Stimulated activated CD4-positive, alpha-beta T cell treated with anti-CD3 and anti-CD28 coated beads, TNF-alpha, amount 100 ng/mL, for 4 hours (primary cell): ENCODE measurements at places on chromosomes 13 and 19.

- DNase-seq = no peak
Observed at GRCh38 chr13:109655611-109656010, 130.8 kb downstream of the IRS2 start.

DNA sequence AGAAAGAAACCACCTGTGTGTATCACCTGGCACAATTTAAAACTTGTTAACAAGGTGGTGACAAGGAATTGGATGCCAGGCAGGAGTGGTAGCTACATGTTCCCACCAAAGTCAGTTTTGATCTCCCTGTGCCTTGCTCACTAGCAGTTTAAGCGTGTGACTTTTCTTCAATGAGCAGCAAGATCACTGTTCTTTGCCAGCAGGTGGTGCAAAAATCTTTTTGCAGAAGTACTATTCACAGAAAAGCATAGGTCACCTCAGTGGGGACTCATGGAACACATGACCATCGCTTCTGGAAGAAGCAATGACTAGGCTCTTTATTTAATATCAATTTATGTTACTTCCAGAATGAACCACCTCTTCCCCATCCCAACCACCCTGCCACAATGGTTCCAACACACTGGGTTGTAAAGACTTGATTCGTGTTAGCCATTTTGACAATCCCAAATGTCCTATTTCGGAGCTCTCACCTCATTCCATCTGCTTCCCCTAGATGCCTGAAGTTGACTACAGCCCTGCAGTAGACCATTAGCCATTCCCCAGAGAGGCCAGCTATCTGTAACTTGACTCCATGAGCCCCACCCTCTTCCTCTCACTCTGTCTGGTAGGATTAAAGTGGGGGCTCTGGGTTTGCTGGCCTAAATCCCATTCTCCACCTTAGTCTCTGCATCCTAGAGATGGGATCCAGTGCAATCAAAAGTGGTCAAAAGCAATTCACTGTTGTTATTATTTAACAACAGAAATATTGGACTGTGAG is 59.1 kb upstream of the TNFRSF19 start:
- no peak for DNase-seq

DNA sequence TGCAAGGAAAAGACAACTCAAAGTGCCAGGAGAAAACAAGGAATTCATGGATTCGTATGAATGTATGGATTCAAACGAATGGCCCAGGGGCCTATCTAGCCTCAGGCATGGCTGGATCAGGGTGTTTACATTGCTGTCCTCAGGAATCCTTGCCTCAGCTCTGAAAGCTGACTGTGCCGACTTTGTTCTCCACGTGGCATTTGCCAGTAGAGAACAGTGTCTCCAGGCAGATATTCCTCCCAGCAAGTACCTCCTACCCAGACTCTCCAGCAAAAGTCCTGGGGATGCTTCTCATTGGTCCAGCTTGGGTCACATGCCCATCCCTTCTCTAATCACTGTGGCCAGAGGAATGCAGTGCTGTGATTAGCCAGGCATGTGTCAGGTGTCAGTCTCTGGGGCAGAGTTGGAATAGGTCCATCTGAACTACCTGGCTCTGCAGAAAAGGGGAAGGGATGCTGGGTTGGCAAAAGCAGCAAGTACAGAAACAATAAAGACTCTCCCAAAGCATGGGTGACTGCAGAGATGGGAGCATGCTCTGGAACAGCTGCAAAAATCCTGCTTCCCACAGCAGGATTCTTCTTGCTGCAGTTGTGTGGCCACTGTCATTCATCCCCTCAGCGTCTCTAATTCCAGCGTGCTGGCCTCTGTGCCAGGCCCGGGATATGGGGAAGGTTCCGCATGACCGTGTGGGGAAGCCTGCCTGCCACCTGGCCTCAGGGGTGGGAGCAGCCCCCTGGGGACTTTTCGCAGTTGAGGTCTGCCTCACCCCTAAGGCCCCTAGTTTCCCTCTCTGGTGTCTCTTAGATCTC is 30.0 kb downstream of the CCNE1 start:
- no peak for DNase-seq

GRCh38 chr13:36130552-36131221 is 495 bp downstream of the DCLK1 start:
- DNase-seq = no peak

DNA sequence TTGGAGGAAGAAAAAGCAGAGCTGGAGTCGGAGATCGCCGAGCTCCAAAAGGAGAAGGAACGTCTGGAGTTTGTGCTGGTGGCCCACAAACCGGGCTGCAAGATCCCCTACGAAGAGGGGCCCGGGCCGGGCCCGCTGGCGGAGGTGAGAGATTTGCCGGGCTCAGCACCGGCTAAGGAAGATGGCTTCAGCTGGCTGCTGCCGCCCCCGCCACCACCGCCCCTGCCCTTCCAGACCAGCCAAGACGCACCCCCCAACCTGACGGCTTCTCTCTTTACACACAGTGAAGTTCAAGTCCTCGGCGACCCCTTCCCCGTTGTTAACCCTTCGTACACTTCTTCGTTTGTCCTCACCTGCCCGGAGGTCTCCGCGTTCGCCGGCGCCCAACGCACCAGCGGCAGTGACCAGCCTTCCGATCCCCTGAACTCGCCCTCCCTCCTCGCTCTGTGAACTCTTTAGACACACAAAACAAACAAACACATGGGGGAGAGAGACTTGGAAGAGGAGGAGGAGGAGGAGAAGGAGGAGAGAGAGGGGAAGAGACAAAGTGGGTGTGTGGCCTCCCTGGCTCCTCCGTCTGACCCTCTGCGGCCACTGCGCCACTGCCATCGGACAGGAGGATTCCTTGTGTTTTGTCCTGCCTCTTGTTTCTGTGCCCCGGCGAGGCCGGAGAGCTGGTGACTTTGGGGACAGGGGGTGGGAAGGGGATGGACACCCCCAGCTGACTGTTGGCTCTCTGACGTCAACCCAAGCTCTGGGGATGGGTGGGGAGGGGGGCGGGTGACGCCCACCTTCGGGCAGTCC is 5.0 kb downstream of the FOSB start:
- DNase-seq = no peak

DNA sequence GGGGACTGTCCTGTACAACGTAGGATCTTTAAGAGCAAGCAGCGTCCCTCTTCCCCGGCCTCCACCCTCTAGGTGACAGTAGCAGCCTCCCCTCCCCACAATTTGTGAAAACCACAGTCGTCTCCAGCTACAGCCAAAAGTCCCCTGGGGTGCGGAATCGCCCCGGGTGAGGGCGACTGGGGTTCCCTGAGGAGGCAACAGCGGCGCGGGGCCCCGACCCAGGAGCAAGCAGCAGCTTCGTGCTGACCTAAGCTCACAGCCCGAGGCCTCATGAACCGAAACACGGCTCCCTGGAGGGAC is 322 bp downstream of the ZNF558 start:
- no peak for DNase-seq

DNA sequence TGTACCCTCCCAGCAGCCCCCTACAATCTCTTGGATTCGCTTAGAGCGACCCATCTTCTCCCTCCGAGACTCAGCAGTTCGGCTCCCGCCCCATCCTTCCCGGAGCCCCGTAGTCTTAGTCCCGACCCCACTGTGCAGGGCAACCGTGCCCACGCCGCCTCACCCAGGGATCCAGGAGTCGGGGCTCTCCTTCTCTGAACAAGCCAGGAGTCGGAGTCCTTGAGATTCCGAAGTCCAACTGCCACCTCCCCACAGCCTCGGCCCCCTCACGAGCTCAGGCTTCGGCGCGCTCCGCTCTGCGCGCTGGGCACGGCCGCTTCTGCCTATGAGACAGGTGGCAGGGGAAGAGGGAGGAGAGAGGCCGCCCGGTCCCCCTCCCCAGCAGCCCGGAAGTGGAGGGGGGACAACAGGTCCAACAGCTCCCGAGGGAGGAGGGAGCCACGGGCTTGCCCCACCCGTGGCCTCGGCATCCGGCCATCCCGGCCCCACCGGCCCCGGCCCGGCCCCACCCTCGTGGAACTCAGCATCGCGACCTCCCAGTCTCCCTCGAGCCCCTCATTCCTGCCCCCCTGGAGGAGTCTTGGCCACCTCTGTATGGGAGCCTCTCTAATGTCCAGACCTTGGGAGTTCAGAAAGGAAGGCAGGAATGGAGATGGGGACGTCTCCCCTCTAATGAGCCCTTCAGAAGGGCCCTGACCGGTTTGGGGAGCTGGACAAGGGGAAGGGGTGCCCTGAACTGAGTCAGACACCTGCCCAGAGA is at the start of gene PHLDB3:
Gene PHLDB3, minus strand, starts transcription at position 321 of the 760 bp plus-strand sequence. CDS start 628 bp downstream, outside the sequence.
- peak; percentile 31 for DNase-seq

DNA sequence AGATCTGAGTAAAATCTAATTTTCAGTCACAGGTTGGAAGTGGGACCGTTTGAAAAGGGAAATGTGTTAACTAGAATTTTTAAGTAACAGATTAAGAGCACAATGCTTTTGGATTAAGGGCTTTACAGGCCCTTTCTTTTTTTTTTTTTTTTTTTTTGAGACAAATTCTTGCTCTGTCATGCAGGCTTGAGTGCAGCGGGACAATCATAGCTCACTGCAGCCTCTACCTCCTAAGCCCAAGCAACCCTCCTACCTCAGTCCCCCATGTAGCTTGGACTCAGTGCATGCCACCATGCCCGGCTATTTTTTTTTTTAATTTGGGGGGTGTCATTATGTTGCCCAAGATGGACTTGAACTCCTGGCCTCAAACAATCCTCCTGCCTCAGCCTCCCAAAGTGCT is 363.7 kb downstream of the LIG4 start:
- DNase-seq = no peak

- DNase-seq = no peak
Observed at GRCh38 chr13:41848435-41849255, 112.3 kb downstream of the VWA8 start.

DNA sequence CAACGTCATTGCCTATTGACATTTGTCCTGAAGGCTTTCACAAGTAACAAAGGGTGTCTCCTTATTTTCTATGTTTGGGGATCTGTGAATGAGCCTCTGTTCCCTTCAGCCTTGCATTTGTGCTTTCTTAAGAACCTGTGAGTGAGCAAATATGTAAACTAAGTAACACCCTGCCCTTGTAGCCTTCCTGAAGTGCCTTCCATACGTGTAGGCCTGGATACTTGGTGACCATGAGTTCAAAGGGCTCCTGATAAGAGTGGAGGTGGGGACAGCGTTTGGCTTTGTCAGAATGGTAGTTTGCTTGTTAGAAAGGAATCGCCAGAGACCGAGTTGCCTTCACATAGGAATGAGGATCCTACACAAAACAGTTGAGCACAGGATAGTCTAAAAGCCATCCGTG is 14.5 kb upstream of the CCDC97 start:
- no peak for DNase-seq

DNA sequence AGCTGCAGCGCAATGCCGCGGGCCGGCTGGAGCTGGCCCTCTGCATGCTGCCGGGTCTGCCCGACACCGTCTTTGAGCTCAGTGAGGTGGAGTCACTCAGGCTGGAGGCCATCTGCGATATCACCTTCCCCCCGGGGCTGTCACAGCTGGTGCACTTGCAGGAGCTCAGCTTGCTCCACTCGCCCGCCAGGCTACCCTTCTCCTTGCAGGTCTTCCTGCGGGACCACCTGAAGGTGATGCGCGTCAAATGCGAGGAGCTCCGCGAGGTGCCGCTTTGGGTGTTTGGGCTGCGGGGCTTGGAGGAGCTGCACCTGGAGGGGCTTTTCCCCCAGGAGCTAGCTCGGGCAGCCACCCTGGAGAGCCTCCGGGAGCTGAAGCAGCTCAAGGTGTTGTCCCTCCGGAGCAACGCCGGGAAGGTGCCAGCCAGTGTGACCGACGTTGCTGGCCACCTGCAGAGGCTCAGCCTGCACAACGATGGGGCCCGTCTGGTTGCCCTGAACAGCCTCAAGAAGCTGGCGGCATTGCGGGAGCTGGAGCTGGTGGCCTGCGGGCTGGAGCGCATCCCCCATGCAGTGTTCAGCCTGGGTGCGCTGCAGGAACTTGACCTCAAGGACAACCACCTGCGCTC is 3.8 kb upstream of the MAP2K7 start:
- DNase-seq = no peak

GRCh38 chr13:32016631-32017030 is 14.9 kb upstream of the FRY start:
- DNase-seq = no peak

GRCh38 chr13:32659736-32660135 is 73.5 kb downstream of the PDS5B start:
- DNase-seq = no peak

GRCh38 chr13:97347255-97347932 is 86.6 kb upstream of the RAP2A start:
- no peak for DNase-seq
